ENCODE measurements at places on chromosomes 1 and 21. TPM values are rescaled to one million over a fixed set of nuclear protein-coding genes. Genes with fewer than 3 reads are reported as not detected.

SPRR2G gene
- not detected for total RNA-seq

DNA sequence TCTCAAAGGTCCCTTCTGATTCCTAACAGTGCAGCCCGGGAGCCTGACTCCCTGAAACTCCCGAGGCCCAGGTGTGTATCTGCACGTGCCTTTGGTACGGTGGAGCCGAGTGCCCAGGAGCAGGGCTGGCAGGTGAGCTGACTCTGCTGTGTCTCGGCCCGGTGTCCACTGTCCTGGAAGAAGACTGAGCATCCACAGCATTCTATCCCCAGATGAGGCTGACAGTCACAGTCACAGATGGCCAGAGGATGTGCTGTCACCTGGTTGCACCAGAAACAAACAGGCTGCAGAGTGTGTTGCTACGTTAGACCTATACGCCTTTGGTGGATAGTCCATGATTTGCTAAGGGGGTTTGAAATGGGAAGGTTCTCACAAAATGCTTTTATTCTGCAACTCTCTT is 9.8 kb downstream of the ETV3L start:
- DNase-seq = no peak

UQCRH gene
- 326 TPM for total RNA-seq

DNA sequence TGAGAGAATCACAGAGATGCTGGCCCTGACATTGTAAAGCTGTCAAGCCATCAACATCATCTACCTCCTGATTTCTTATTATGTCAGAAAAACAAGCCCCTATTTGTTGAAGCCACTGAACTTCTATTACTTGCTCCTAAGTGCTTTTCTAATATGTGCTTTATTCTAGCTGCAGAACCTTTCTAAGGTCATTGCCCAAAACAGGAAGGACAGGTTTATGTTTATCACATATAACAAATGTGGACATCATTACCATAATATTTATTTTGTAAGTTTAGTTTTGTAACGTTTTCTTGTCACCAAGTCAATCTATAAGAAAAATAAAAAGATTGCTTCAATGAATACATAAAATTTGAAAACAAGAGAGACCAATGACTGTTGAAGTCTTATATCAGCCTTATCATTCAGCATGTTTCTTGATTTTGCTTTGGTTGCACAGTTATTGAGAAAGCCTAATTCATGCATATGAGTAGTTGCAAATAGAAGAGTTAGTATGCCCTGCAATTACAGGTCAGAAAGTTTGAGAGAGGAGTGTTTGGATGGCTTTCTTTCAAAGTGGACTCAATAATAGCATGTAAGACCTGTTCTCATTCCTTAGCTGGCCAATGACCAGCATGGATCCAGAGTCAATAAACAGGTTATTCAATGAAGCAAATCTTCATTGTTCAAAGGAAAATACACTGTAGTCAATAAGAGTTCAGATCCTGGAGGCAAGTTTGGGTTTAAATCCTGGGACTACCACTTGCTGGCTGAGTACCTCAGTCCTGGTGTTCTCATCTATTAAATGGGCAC is 84.1 kb downstream of the MAB21L3 start:
- DNase-seq = no peak

DNA sequence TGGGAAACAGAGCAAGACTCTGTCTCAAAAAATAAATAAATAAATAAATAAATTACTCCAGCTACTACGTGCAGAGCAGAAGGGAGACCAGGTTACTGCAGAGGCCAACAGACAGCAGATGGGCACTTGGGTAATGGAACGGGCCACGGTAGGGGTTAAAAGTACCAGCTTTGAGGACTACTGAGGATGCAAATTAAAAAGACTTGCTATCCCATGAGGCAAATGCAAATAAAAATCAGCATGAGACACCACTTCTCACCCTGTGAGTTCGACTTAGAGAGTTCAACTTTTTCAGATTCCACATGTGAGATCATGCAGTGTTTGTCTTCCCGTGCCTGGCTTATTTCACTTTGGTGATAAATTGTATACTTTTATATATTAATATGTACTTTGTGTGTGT is 6.6 kb downstream of the SLC2A5 start:
- DNase-seq = no peak

DNA sequence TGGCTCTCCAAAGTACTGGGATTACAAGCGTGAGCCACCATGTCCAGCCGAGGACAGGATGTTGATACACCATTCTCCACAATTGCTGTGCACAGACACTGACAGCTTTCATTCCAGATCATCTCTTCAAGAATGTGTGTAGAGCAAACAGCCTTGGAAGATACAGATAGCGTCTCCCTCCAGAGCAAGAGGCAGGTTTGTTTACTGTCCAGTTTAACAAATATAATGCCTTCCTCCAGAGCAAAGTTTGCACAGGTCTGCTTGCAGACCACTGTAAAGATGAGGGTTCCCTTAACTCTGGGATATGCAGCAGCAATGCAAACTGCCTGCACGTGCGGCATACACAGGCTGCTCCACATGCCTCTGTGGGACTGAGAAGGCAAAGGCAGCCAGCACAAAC is 4.6 kb downstream of the TMPRSS3 start:
- DNase-seq = no peak

DNA sequence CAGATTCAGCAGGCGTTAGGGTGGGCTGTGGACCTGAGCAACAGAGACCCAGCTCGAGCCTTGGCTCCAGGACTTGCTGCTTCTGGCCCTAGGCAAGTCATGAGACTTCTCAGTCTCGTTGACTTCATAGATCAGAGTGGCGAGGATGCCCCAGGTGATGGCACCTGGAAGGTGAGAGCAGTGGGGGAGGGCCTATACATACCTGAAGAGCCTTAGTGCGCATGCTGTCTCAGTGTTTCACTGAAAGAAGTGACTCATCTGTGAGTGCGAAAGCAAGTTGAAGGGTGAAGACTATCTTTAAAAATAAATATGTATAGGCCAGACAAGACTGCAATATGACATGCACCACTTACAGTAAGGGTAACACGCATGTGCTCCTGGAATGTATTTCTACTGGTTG is 10.1 kb downstream of the PLEKHA6 start:
- no peak for DNase-seq

GRCh38 chr1:36456391-36456928 is 6.2 kb upstream of the OSCP1 start:
- no peak for DNase-seq

DNA sequence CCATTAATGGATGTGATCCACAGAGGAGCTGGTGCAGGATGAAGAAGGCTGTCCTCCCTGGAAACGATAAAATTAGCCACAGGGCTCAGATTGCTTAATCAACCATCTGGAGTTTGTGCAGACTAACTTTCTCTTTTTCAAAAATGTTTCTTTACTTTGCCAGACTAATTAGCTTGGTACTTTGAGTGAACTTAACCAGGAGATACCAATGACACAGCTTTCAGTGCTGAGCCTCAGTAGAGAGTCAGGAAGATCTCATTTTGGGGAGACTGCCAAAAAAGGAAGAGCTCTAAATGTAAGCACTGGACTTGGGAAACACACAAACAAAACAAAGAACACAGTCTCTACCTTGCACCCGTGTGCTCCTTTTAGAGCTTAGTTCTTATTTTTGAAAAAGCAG is 248.1 kb upstream of the DEPDC1 start:
- DNase-seq = no peak

- no peak for DNase-seq
These were observed 21.8 kb upstream of the VTCN1 start for GRCh38 chr1:117232531-117232930.

DNA sequence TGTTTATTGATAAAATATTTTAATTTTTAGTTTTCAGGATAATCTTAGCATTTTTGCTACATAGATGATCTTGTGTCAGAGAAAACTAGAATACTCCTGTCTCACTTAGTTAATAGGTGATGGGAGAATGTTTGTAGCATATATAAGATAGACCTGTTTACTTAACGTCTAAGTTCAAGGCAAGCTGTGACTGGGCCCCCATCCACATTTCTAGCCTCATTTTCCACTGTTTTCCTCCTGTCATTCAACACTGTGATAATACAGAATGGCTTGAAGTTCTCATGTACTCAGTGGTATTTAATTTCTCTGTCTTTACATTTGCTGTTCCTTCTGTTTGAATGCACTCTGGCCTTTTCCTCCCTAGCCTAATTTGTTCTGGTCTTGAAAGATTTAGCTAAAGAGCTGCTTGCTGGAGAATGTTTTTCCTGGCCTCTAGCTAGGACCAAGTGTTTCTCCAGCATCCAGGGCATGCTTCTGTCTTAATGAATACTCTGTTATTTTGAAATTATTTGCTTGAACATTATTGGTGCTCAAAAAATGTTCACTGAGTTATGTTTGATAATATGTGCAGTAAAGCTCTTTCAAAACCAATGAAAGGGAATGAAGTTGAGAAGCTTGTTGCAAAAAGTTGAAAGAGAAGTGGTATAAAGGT is 37.3 kb downstream of the USP25 start:
- DNase-seq = no peak

DNA sequence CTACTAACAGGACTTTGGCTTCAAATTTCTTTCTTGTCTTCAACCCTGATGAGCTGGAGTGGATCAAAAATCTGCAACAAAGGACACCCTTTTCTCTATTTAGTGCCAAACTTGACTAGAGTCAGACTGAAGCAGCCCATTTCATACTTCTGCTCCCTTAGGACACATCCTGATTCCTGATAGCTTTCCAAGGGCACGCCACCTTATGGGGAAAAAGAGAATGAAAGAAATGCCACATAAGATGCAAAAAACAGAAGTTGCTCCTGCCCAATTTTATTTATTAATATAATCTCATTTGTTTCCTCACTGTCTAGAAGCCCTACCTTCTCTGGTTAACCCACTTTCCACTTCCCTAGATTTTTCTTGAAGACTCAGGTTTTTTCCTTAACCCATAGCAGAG is 72.7 kb upstream of the NBPF4 start:
- DNase-seq = no peak

GRCh38 chr1:11550664-11551283 is 71.8 kb downstream of the DISP3 start:
- peak; percentile 51 for DNase-seq

DNA sequence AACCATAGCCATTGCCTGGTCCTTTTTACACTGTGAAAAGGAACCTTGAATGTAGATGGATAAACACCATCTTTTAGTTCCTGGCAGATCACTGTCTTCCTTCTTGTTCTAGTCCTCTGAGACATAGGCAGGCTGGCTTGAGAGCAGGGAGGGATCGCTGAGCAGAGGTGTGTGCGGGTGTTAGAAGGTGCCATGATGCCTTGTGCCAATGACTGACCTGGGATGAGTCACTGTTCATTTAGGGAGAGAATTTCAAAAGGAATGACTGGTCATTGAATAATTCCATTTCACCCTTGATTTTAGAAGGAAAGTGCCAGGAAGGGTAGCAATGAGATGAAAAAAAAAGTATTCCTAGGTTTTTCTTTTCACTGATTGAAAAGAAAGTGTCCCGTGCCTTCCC is 383.9 kb downstream of the KIF26B start:
- DNase-seq = no peak

GRCh38 chr1:3986686-3987218 is 86.7 kb upstream of the C1orf174 start:
- DNase-seq = no peak

GRCh38 chr1:32249831-32250525 is 1.1 kb upstream of the LCK start:
- DNase-seq = no peak

RGS13 gene
- total RNA-seq = not detected

DNA sequence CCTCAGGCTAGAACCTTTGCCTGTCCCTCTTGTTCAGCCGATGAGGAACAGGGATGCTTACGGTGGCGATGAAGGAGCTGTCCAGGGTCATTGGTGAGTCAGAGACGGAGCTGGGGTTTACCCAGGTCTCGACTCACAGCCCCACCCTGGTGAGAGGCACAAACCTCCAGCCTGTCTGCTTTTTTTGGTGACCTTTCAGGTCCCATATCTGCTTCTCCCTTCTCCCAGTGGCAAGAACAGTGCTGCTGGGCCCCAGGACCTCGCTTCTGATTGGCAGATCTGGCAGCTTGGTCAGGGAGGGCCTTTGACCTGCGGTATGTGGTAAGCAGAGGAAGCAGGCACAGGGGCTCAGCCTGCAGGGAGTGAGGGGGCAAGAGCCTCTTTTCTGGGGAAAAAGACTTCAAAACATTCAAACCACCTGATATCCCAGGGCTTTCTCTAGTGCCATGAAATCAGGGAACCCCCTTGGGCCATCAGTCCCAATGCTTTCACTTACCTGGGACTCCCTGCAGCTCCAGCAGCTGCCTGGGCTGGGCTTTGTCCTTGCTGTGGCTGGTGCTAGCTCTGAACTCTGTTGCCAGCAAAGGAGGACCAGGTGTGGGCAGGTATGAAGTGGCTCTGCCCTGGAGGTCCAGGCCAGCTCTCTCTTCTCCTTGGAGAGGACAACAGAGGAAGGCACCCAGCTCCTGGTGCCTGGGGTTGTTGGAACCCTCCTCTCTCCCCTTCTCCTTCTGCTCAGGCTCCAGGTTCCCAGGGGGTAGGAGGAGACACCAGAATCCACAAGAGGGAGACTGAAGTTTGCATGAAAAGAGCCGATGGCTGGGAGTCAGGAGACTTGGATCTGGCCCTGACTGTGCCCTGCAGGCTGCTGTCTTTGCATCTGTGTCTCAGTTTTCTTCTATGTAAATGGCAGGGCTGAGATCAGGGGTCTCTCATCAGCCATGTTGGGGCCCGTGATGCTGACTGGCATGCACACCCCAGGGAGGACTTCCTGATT is 41.4 kb downstream of the TRIM62 start:
- DNase-seq = no peak

DNA sequence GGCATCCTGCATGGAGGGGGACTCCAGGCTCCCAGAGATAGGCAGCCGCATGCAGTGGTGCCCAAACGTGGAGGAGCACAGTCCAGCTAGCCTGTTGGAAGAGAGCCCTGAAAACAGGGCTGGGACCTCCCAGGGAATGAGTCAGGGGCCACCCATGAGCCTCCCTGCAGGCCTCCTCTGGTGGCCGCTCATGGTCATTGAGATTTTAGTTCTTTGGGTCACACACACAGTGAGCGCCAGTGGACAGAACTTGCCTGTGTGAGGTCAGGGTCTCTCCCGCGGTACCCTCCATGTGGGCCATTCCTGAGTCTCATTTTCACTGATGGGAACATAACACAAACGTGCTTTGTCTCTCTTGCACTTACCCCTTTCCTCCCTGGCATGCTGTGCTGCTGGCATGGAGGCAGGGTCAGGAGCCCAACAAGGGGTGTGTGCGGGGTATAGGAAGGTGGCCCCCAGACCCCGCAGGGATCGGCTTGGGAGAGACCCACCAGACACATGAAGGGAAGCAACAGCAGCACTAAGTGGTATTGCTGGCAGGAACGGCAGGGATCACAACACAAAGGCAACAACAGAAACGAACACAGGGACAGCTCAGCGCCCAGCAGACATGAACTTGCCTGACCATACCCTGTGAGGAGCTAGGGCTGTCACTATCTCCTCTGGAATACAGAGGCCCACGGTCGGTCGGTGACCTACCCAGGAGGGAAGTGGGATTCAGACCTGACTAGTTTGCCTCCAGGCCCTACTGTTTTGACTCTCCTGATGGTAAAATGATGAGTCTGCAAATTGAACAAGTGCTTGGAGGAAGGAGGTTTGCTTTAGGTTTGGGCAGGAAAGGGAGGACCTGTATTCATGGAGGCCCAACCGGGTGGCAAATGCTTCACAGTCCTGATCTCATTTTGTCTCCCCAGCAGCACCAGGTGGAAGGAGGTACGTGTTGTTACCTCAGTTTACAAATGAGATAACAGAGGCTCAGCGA is 31.8 kb downstream of the ABCG1 start:
- DNase-seq = no peak

LCE2C gene
- total RNA-seq = not detected
